ENCODE measurements at places on chromosomes 11 and 22.

DNA sequence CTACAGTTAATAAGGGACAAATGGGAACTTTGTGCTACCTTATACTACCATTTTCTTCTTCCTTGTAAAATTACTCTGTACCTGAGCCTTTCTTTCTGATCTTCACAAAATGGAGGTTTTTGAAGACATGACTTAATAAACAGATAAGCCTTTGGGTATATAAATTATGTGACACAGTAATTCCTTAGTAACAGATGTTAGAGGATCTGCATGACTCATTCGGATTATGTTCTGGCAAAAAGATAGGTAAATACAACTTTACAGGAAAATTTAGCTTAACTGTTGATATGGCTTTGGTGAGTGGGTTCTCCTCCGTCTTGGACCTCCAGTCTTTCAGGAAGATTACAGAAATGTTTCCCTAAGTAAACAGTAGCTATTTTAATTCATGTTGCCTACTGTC lies 61.8 kb downstream of the BID start:
- no peak for DNase-seq

- DNase-seq = no peak
These were observed 10.2 kb downstream of the PHF5A start for GRCh38 chr22:41458161-41458728.

DNA sequence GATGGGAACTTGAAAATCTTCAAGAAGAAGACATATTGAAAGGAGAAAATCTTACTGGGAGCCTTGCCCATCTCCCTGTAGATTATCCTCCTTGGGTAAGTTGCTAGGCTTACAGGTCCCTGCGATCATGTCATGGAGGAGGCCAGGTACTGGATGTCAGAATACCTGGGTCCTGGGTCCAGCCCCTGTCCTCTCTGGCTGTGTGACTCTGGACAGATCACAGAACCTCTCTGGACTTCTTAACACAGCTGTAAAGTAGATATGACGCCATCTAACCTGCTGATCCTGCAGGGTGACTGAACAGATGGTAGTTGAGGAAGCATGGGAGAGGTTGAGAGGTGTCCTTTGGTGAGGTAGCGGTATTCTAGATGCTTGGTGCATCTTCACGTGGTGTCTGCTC lies 4.1 kb downstream of the TSKU start:
- no peak for DNase-seq

- DNase-seq = no peak
These were observed 64.7 kb upstream of the RRAS2 start for GRCh38 chr11:14423633-14424032.

DNA sequence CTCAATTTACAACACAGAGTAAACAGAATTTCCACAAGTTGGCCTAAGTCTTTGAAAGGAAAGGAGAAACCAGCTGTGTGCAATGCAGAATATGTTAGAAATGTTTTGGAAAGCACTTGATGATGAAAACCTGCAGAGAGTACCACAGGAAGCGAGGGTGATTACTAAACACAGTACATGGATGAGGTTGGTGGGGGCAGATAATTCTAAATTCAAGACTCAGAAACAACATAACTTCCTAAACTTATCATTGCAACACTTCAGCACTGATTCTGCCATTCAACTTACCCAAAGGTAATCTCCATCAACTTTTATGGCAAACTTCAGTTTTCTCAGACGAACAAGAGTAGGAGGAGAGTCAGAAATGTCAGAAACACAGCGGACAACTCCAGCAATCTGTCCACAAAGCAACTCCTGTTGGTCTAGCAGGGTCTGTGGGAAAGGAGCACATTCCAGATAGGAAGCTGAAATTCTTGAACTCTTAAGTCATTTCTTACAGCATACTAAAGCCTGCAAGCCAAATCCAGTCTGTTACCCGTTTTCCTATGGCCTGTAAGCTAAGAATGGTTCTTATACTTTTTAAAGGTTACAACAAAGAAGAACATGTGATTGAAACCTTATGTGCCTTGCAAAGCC lies 6.8 kb downstream of the HPS4 start:
- no peak for DNase-seq
